ENCODE measurements at places on chromosomes 5 and 9.

GRCh38 chr5:10306806-10307205 is 896 bp downstream of the CMBL start:
- DNase-seq = no peak

DNA sequence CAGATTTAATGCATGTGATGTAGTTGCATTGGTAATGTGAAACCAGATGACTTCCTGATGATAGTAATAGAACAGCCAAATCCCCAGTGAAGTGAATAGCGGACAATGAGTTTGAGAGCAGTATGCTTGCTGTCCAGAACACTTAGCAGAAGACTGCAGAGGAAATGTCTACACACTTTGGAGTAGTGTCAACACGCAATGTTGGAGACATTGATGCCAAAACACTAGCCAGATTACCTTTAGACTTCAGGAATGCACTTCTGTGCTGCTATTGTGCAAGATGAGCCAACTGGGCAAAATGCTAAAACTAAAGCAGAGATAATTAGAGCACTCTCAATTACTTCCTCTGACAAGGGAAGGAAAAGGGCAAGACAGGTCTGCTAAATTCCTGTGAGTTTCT is 176.7 kb downstream of the PRDM9 start:
- no peak for DNase-seq

DNA sequence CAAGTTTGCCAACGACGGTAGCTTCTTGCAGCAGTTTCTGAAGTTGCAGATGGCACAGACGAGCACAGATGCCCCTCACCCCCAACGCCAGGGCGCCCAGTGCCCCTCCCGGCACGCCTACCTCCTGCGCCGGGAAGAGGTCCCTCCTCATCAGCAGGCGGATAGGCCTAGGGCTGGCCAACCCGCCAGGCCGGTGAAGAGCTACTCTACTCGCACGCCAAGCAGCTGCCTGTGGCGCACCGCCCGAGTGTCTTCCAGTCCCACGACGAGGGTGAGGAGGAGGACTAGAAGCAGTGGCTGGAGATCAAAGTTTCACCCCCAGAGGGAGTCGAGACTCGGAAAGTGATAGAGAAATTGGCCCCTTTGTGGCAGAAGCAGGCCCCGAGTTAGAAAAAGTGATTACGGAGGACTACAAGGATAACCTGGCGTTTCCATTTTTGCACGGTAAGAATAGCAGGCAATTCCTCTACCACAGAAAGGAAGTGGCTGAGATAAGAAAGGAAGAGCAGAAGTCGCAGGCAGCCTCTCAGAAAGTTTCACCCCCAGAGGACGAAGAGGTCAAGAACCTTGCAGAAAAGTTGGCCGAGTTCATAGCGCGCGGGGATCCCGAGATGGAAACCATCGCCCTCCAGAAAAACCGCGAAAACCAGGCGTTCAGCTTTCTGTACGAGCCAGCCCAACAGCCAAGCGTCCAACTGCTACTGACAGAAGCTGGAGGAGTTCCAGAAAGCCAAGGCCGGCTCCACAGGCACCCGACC is 170.4 kb downstream of the HINT1 start:
- no peak for DNase-seq

DNA sequence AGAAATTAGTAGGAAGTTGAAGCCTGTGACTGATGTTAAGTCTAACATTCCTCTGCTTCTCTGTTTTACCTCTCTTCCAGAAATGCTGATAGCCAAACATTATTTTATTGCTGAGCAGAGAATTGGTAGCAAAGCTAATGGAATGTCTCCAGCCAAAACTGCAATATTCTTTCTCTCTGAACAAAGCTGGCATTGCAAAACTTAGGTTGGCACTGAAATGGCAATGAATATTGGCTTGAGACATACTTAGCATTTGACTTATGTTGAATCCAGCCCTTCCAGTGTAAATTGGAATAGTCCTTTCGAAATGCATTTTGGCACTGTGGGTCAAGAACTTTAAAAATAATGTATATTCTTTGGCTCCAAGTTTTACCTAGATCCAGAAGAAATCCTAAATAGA is 21.1 kb downstream of the FAF2 start:
- no peak for DNase-seq

- no peak for DNase-seq
Observed at GRCh38 chr9:129354498-129354897, 176.4 kb upstream of the IER5L start.

DNA sequence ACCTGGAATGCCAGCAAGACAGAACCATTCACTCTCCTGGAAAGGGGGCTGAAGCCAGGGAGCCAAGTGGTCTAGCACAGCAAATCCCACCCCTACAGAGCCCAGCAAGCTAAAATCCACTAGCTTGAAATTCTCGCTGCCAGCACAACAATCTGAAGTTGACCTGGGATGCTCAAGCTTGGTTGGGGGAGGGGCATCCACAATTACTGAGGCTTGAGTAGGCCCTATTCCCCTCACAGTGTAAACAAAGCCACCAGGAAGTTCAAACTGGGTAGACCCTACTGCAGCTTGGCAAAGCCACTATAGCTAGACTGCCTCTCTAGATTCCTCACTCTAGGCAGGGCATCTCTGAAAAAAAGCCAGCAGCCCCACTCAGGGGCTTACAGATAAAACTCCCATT is 17.3 kb downstream of the RIGI start:
- no peak for DNase-seq

DNA sequence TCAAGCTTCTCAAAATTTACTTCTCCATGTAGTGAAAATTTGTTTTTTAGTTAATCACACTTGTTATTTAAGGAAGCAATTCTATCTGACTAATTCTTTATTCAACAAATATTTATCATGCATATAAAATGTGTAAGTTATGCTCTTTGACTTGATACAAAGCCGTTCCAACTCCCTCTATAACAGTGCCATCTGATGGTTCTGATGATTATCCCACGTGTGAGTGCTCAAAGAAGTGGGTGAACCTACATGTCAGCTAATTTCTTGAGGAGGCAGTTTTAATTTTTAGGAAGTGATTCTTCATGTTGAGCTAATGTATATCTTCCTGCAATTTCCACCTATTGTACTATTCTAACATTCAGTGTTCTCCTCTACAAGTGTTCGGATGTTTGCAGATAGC is 88.8 kb upstream of the BRINP1 start:
- no peak for DNase-seq

- no peak for DNase-seq
Observed at GRCh38 chr5:68548959-68549676, 333.6 kb downstream of the PIK3R1 start.

- DNase-seq = no peak
Observed at GRCh38 chr5:132438917-132439316, 51.7 kb downstream of the IRF1 start.

GRCh38 chr9:8762479-8763085 is 963.0 kb upstream of the DMAC1 start:
- DNase-seq = no peak

DNA sequence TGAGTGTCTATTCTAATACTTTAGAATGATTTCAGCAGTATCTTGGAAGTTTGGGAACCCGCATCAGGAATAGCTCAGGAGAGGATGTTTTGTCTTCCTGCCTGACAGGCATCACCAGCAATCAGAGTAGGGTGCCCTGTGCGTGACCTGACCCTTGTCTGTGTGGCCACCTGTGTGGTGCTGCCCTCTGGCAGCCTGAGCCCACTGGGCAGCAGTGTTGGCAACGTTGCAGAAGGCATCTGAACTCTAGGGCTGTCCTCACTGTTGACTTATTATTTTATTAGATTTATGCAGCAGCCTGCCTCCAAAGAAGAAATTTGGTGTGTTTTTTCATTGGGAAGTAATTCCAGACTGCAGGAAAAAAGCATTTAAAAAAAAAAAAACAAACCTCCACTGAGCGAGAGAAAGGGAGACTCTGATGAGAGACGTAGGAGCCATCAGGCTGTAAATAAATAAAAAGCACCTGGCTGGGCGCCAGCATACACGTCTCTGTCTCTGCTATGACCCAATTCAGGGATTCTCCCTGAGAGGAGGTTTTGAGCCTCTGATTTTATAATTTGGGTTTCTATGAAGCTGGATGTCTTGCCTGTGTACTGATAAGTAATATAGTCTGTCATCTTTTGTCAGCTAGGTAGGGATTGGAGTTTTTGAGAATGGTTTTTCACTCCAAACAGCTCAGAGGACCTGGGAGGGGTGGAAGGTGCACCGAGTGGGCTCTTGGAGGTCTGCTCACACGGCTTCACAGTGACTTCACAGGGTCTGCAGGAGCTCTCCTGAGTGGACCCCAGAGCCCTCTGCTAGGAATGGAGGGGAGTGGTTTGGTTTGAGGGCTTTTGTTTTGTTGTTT is 49.0 kb downstream of the FAM78A start:
- no peak for DNase-seq

DNA sequence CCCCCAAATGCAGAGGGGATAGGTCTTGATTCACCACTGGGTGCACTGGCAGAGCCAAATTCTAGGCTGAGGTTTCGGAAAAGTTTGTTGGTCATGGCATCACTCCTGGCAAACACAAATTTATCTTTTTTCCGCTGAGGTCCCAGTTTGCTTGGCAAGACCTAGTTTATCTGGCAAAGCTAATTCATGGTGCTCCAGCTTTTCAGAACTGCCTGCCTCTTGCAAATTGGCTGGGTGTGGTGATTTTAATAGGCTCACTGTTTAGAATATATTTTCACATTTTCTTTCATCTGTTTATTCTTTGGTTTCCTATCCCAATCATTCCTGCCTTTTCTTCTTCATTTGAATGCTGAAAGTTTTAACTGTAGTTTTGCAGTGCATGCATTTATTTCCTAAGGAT is 50.5 kb upstream of the MAMDC2 start:
- DNase-seq = no peak

GRCh38 chr5:34499001-34499734 is 157.0 kb upstream of the RAI14 start:
- DNase-seq = no peak

DNA sequence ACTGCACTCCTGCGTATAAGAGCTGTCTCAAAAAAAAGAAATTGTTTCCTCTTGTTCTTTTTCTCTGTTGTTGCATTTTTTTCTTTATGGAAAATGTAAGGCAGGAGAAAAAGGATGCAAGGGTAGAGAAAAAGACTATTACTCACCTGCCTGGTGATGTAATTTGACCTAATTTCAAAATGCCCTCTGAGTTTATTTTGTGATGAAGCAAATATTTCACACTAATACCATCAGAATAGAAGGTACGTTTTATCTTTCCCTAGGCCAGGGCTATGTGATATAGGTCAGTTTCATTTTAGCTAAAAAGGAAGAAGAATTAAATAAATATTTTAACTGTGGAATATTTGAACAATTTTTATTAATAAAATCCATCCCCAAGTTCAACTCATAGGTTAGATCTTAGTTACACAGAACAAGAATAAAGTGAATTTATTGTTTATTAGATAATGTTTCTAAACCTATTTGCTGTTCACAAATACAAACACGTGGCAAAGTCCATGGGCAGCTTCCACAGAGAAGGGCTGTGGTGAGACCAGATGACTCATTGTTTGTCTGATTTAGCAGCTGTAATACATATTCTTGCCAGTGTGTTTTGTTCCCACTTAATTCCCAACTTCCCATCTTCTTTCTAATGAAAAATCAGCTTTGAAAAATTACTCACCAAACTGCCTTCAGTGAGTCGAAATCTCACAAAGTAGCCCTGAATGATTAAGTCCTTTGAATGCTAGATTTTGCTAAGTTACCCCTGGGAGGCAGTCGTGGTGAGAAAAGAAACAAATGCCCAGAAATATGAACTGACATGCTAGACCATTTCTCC is 52.8 kb upstream of the CCDC112 start:
- DNase-seq = no peak

DNA sequence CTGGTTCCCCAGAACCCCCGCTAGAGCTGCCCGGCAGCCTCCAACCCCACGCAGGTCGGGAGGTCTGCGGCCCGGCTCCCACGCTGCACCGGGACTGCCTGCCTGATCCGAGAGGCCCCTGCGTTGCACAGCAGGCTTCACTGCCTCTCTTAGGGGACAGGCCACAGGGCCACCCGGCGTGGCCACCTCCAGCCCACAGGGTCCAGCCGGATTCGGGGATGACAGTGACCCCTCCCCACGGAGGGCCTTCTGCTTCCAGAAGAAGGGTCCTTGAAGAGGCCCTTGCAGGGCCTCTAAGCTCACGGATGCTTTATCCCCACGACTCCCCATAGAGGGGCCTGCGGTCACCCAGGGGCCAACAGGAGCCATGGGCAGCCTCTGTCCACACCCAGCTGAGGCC is 66.1 kb upstream of the PPP1R26 start:
- DNase-seq = no peak

All from cortex of kidney (tissue), 1 donor.